Inflammatory macrophage treated with lipopolysaccharide for 4 hours (primary cell): ENCODE measurements at places on chromosomes 2 and 18.

DNA sequence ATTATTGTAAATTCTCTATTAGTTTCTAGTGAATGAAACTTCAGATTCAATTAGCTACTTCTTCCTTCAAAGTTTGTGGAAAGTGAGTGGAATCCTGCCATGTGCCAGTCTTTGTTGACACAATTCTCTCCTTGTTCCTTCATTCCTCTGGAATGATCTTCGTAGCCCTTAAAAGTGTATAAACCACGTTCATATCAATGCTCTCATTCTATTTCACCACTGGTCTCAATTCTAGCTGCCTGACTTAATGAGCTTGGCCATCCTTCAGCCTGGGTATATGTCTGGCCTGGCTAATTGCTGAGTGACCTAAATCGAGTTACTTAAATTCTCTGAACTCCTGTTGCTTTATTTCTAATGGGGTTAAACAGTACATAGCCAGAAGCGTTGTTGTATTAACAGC is 43.5 kb downstream of the INSIG2 start:
- no peak for DNase-seq

GRCh38 chr2:42281416-42282081 is 79.5 kb downstream of the COX7A2L start:
- no peak for DNase-seq

DNA sequence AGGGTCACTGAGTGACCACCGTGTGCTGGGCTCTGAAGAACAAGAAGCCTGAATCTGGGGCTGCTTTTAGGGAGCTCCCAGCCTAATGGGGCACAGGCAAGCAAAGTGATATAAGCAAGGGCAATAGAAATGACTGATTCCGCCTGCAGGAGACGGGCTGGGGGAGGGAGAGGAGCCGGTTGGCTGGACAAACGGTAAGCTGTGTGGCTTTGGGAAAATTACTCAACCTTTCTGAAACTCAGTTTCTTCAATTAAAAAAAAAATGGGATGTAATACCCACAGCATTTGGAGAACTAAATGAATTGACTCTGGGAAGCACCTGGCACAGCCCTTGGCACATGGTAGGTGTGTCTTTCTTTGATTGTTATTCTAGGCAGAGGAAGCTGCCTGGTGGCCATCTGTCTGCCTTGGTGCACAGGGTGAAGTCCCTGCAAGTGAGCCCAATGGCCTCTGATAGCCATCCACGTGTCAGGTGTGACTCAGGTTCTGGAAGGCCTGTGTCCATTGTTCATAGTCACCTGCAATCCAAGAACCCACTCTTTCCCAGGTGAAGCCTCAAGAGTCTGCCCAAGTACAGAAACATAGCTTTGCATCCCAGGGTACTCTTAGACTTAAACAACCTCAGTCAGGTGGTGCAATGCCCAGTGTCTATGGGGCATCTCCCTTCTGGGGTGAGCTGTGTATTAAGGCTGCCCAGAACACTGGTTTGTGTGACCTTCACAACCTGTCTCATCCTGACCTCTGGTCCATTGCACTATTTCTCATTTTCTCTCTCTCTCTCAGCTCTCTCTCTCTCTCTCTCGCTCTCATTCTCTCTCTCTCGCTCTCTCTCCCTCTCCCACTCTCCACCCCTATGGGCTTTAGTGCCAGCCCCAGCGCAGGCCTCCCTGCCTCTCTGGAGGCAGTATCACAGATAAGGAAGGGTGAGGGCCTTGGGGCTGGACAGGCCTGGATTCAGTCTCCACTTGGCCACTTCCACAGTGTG is 30.0 kb upstream of the NTSR2 start:
- no peak for DNase-seq

- no peak for DNase-seq
These were observed 202.7 kb downstream of the ACKR3 start for GRCh38 chr2:236772220-236772837.

DNA sequence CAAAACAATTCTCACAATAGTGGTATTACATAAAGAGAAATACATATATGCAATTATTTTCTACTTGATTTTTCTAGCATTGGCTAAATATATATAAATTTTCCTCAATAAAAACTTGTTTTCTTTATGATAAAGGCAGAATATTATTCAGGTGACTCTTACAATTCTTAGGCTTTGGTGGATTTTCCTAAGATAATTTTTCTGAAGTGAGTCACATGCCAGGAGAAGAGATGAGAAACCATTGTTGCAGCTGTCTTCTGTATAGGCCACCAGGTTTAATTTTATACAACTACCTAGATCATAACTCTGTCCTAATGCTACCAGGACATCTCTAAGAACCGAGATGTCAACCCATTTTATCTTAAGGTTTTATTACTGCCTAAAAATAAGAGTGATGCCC is 552.4 kb upstream of the CDH2 start:
- DNase-seq = no peak

DNA sequence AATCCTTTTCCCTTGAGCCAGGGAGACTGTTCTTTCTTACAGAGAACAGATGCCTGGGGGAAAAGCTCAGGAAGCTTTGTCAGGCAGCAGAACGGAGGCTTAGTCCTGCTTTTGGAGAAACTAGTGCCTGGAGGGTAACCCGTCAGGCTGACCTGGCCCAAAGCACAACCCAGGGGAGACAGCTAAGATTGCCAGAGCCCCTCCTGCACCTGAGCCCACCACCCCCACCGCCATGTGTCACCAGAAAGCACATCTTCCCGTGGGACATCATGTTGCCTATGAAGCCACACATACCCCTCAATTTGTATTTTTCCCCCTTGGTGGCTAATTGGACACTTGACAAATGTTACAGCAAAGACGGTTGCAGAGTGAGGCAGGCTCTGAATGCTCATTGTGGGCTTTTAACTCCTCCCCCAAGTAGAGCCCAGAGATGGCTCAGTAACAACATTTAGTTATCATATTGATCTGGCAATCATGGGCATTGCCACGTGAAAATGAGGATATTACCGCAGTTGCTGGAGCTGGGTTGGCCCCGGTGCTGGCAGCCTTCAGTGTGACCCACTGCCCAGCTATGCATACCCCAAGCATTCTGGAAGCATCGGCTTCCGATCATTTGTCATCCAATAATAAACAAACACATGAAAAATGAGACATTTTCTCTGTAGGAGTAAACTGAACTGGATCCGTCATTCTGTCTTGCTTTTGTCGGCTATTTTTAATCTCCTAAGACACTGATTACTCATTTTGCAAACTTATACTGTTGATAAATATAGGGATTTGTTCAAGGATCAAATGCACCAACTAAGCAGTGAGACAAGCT is 229.5 kb downstream of the ATAD2B start:
- no peak for DNase-seq

DNA sequence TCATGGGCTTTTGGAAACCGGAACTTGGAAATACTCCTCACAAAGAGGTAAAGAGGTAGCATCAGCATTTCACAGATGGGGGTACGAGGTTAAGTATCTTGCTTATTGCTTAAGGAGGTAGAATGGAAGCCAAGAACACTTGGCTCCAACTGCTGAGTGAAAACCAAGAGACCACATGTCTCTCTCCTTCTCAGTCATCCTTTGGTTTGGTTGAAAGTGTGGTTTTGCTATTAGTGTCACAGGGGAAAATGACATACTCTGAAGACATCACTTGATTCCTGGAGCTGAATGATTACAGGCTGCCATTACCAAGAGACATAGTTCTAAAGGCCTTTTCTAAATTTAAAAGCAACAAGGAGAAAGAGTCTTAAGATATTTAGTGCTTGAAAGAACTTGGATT is 41.5 kb downstream of the ANTXR1 start:
- no peak for DNase-seq

- DNase-seq = no peak
These were observed 13.2 kb downstream of the GALR1 start for GRCh38 chr18:77262643-77263465.

GRCh38 chr18:27942706-27943105 is 234.2 kb downstream of the CDH2 start:
- DNase-seq = no peak

- DNase-seq = no peak
These were observed 53.3 kb downstream of the ZEB2 start for GRCh38 chr2:144466637-144467036.

GRCh38 chr2:144849612-144850011 is 329.7 kb upstream of the ZEB2 start:
- no peak for DNase-seq

DNA sequence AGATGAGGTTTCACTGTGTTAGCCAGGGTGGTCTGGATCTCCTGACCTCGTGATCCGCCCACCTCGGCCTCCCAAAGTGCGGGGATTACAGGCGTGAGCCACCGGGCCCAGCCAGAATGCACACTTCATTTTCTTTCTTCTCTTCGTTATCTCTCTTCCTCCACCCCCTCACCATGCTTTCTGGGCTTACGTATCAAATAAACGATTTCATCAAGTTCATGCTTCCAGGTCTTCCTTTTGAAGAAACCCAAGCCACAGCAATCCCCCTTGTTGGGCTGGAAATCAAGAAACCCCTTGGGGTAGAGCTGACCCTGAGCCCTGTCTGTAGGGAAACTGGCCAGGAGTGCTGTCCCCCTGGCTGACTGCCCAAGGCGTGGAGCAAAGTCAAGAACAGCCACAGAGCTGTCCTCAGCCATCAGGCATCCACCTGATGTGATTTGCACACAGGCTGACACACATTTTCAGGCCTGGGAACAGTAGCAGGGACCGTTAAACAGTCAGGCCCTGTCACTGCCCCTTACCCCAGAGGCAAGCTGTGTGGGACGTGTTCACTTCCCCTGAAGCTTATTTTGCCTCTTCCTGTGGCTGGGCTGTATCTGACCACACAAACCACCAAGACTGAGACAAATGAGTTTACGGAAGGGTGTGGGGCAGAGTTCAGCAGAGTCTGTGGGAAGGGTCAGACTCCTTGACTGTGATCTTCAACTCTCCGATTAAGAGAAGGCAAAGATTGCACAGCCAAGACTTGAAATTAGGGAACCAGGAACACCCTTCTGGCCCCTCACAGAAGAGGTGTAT is 15.1 kb upstream of the NMUR1 start:
- DNase-seq = peak; percentile 94

DNA sequence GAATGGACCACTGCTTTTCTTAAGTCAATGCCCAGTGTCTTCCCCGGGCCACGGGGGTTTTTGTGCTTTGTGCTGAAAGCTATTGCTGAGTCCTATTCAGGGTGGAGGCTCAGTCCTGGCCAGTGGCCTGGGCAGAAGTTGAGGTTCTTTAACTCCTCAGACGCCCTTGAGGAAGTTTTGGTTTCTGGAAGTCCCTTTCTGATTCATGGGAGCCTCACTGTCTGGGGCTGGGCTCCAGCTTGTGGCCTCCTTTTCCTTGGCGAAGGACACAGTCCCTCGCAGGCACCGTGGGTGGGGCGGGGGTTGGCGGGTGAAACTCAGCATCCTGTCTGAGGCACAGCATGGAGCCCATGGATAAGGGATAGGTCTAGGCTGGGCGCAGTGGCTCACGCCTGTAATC is 465.2 kb upstream of the HS6ST1 start:
- DNase-seq = no peak

DNA sequence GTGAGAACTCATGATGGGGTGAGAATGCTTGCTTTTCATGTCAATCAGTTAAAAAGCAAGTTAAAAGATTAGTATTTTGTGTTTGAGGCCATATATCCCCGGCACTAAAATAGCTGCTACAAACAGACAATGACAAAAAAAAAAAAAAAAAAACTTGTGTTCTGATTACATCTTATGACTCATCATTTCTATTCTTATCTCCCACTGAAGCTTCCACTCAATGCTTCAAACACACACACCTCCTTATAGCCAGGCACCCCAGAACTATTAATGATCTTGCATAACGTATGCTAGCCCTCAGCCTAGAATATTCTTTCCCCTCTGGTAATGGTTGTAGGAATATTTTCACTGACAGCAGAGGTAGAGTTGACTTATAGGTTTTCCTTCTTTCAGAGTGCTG is 778.3 kb downstream of the TRIB2 start:
- no peak for DNase-seq

- DNase-seq = peak; percentile 76
These were observed 141.1 kb downstream of the HDAC4 start for GRCh38 chr2:239259603-239260298.

GRCh38 chr2:37388074-37388473 is 43.6 kb downstream of the QPCT start:
- DNase-seq = peak; percentile 35

DNA sequence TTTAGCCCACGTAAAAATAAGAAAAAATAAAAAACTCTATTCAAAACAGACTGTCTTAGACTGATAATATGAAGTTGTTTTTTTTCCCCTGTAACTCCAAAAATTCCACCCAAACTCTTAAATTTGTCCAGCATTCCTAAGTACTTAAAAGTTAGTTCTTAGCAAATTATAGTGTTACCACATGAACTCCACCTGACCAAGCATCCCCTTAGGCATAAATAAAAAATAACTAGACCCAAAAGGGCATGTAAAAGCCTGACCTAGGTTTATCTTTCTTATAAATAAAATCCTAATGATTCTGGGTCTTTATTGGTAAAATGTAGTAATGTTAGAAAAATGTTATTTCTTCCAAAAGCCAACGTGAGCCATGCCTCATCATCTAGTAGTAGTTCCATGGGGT is 54.3 kb downstream of the TTC21B start:
- no peak for DNase-seq

DNA sequence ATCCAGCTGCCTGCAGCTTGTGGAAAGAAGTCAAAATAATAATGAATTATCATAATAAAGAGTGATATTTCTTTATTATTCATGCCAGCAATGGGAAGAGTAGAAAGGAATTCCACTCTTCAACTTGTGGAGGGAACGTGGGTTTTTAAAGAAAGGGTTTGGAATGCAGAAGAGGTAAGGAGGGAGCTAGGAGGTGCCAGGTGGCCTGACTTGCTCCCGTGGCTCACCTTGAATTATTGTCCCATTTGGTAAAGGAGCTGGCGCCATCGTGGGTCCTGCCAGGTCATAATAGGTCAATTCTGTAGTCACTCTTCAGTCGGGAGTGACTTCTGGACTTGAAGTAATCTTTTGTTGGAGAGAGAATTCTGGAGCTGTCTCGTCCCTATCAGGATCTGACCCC is 95.2 kb upstream of the BARD1 start:
- DNase-seq = no peak

- peak; percentile 91 for DNase-seq
These were observed 128.7 kb downstream of the PLA2R1 start for GRCh38 chr2:159933727-159934049.

DNA sequence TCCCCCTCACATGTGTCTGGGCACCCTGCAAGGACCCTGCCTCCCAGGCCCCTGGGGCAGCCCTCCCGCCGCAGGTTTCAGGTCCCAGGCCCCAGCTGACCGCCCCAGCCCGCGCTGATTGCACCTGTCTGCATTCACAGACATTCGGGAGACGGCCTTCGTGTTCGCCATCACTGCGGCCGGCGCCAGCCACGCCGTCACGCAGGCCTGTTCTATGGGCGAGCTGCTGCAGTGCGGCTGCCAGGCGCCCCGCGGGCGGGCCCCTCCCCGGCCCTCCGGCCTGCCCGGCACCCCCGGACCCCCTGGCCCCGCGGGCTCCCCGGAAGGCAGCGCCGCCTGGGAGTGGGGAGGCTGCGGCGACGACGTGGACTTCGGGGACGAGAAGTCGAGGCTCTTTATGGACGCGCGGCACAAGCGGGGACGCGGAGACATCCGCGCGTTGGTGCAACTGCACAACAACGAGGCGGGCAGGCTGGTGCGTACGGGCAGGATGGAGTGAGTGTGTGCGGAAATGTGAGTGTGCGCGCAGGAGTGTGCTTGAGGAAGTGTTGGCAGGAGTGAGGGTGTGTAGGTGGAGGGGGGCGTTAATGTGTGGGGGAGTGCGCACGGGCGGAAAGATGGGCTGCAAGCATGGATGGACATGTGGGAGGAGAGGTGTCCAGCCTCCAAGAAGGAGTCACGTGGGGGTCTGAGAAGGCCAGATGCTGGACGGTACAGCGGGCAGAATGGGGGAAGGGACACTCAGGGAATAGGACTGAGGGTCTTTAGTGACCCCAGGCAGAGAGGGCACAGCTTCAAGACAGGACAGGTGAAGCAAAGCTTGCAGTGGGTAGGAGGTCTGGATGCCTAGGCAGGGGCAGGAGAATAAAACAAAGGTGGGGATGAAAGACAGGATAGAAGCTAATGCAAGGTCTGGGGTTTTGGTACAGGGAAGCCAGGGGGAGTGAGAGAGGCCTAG is 9.0 kb upstream of the WNT10A start:
- no peak for DNase-seq
